Activated T-cell treated with anti-CD3 and anti-CD28 coated beads, Interleukin-2, amount 50 U/mL, for 4 hours (primary cell): ENCODE measurements at places on chromosomes 16 and 17. TPM values are rescaled to one million over a fixed set of nuclear protein-coding genes. Genes with fewer than 3 reads are reported as not detected.

DNA sequence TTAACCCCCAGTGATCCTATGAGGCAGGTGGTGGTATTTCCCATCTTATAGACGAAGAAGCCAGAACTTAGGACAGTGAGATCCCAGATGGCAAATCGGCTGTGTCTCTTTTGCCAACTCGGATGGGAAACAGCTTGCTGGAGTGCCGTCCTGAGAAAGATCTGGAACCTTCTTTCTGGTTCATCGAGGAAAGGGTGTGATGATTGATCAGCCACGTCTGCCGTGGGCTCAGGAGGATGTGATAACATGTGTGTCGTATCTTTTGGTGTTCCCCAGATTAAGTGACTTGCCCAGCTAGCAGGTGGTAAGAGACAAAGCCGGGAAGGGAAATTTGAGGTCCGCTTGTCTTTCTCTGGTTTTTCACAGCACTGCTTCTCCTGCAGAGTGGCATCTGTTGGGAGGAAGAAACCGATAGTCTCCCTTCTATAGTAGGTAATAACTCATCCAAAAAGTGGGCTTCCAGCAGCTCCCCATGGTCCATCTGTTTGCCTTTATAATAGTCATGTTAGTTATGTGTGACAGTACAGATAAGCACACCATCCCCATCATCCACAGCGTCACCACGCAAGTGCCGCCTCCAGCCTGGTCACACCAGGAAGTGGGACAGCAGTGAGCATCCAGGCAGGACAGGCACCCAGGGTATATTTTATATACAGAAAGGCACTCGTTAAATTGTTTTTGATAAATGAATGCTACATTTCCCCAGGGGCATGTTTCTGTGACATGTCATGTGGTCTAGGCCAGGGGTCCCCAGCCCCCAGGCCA is 175.5 kb downstream of the KATNIP start:
- DNase-seq = no peak

GRCh38 chr16:74635303-74635702 is 28.4 kb upstream of the GLG1 start:
- no peak for DNase-seq

DNA sequence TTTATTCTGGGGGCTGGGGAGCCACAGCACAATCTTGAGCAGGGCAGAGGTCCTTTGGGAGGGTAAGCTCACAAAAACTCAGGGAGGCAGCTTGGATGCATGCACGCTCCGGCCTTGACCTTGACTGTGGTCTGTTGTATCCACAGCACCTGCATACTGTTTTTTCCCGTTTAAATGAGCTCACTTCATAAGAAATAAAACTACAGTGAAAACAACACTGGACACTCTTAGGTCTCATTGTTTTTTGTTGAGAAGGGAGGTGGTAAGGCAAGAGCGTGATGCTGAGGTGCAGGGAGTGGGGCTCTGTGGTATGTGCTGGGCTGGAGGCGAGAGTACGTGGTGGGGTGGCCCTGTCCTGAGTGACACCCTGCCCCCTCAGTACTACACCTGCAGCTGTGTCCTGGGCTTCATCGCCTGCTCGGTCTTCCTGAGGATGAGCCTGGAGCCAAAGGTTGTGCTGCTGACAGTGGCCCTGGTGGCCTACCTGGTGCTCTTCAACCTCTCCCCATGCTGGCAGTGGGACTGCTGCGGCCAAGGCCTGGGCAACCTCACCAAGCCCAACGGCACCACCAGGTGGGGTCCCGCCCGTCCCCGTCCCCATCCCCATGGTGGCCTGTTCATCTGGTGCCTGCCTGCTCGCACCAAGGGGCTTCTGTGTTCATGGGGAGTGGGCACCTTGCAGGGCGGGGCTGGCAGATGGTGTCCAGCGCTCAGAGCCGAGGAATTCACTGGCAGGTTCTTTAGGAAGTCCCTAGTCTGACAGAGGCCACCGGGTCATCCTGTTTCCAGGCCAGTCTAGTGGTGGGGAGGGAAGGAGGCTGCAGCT is 44.2 kb downstream of the ADCY7 start:
- DNase-seq = no peak

DNA sequence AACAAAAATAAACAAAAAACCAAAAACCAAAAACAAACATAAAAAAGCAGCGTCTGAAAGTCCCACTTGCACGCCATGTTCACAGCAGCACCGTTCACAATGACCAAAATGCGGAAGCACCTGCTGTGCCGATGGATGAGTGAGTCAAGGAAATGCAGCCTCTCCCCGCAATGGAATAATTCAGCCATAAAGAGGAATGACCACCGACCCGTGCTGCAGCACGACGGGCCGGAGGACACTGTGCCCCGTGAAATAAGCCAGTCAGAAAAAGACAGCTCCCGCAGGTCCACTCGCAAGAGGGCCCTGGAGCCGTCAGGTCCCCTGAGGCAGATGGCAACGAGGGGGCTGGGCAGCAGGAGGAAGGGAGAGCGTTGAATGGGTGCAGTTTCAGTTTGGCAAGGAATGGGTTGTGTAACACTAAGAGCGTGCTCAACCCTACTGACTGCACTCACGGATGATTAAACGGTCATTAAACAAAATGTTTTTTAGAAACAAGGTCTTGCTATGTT is 5.1 kb downstream of the CLCN7 start:
- no peak for DNase-seq

C17orf67 gene
- total RNA-seq = 2.2 TPM

KRT23 gene
- total RNA-seq = not detected
